ENCODE measurements at places on chromosomes 4 and X. TPM values are rescaled to one million over a fixed set of nuclear protein-coding genes. Genes with fewer than 3 reads are reported as not detected.

Gene APLN
- polyA plus RNA-seq = 1.8 TPM

Gene PRDM5
- polyA plus RNA-seq = 2.3 TPM

Gene PI4K2B
- polyA plus RNA-seq = 16.7 TPM

Gene EOLA1
- 9.3 TPM for polyA plus RNA-seq

GRCh38 chrX:118348186-118348810 is 2.4 kb downstream of the WDR44 start:
- H3K27ac ChIP-seq = peak overlapping the region; percentile 70
- H3K4me3 ChIP-seq = peak overlapping the region; percentile 65
- H3K36me3 ChIP-seq = no peaks in the 10 kb centered on the region

DNA sequence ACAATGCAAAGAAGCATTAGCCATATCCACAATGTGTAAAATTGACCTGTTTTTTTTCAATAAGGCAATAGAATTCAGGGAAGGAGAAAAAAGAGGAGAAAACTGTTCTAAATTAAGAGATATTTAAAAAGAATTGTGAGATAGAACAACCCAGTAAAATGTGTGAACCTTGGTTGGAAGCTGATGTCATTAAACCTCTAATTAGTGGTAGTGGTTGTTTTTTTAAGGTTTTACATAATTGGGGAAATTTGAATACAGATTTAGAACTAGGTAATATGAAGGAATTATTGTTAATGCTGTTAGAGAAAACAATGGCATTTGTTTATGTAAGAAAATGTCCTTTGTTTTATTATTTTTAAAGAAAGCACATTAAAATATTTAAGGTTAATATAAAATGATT is 15.1 kb upstream of the H2AZ1 start:
- no peaks in the 10 kb centered on the region for H3K27me3 ChIP-seq
- DNase-seq = no peak
- H3K4me1 ChIP-seq = peaks cover 18% of the 10 kb centered on the region
- no peaks in the 10 kb centered on the region for H3K36me3 ChIP-seq
- no peak overlapping the region for H3K4me3 ChIP-seq

- peaks cover 7% of the 10 kb centered on the region for H3K4me1 ChIP-seq
- H3K36me3 ChIP-seq = no peaks in the 10 kb centered on the region
- H3K27ac ChIP-seq = no peak overlapping the region
Observed at GRCh38 chr4:3352941-3353594, 60.2 kb downstream of the RGS12 start.

- H3K27me3 ChIP-seq = no peaks in the 10 kb centered on the region
- no peak overlapping the region for H3K4me3 ChIP-seq
- no peak for DNase-seq
- H3K27ac ChIP-seq = no peak overlapping the region
- H3K4me1 ChIP-seq = no peaks in the 10 kb centered on the region
Observed at GRCh38 chr4:119725688-119726330, 97.2 kb upstream of the PDE5A start.

- no peak overlapping the region for H3K4me3 ChIP-seq
- H3K27me3 ChIP-seq = no peaks in the 10 kb centered on the region
- H3K27ac ChIP-seq = no peak overlapping the region
- DNase-seq = no peak
- H3K4me1 ChIP-seq = peaks cover 2% of the 10 kb centered on the region
- H3K36me3 ChIP-seq = no peaks in the 10 kb centered on the region
Observed at GRCh38 chr4:24778464-24779225, 16.7 kb upstream of the SOD3 start.

DNA sequence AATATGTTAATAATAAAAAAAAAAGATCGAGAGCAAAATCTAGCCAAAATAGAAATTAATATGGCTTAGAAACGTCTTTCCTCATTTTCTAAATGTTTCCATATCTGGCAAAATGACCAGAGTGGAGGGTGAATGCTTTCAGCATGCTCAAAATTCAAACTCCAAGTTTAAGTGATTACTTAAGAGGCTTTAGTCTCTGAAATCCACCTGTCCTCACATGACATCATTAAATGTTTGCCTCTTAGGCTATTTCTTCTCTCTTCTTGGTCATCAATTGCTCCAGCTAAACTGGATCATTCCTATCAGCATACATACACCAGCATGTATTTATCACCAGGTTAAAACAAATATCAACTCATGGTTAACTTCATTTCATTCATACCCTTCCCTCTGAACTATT is 54.5 kb upstream of the ATXN3L start:
- no peak overlapping the region for H3K4me3 ChIP-seq
- H3K27me3 ChIP-seq = no peaks in the 10 kb centered on the region
- H3K36me3 ChIP-seq = no peaks in the 10 kb centered on the region
- DNase-seq = no peak
- H3K4me1 ChIP-seq = peaks cover 47% of the 10 kb centered on the region
- H3K27ac ChIP-seq = no peak overlapping the region

- H3K27ac ChIP-seq = no peak overlapping the region
- H3K4me3 ChIP-seq = no peak overlapping the region
- no peaks in the 10 kb centered on the region for H3K27me3 ChIP-seq
- H3K36me3 ChIP-seq = no peaks in the 10 kb centered on the region
- no peaks in the 10 kb centered on the region for H3K4me1 ChIP-seq
Observed at GRCh38 chrX:94256396-94256795, 582.4 kb downstream of the FAM133A start.

GRCh38 chr4:73127839-73128453 is 58.4 kb upstream of the COX18 start:
- no peak overlapping the region for H3K4me3 ChIP-seq
- no peaks in the 10 kb centered on the region for H3K4me1 ChIP-seq
- H3K36me3 ChIP-seq = peaks cover 11% of the 10 kb centered on the region
- DNase-seq = no peak
- no peak overlapping the region for H3K27ac ChIP-seq
- no peaks in the 10 kb centered on the region for H3K27me3 ChIP-seq

GRCh38 chrX:100478714-100479306 is 68.7 kb upstream of the PCDH19 start:
- no peaks in the 10 kb centered on the region for H3K36me3 ChIP-seq
- no peaks in the 10 kb centered on the region for H3K27me3 ChIP-seq
- no peaks in the 10 kb centered on the region for H3K4me1 ChIP-seq
- DNase-seq = no peak

DNA sequence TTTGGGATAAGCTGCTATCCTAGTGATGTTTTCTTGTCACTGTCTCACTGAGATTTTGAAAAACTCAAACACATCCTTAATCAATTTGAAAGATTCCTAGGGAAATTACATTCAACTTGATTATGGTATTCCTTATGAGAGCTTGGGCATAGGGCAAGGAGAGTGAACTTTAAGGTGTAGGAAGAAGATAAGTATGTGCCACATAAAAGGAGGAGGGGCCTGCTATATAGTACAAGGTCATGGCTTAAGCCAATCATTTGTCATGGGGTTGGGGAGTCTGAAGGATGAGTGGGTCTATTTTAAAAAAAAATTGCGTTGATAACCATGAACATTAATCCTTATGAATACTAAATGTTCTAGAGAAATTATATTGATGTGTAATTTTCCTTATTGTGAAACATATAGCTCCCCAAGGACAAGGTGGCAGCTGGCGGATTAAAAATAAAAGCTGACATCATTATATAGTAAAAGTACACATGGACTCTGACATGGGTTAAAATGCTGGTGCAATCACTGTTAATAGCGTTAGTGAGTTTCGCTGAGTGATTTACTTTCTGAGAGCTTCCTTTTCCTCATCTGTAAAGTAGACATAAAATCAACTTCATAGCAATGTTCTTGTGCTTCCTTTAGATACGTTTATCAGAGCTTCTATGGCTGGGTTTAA is 17.4 kb downstream of the GALNT7 start:
- H3K4me3 ChIP-seq = no peak overlapping the region
- no peak overlapping the region for H3K27ac ChIP-seq
- no peaks in the 10 kb centered on the region for H3K36me3 ChIP-seq
- H3K27me3 ChIP-seq = no peaks in the 10 kb centered on the region

- H3K4me3 ChIP-seq = no peak overlapping the region
- no peaks in the 10 kb centered on the region for H3K4me1 ChIP-seq
- DNase-seq = no peak
- H3K27ac ChIP-seq = no peak overlapping the region
Observed at GRCh38 chrX:96379951-96380350, 304.7 kb upstream of the DIAPH2 start.

DNA sequence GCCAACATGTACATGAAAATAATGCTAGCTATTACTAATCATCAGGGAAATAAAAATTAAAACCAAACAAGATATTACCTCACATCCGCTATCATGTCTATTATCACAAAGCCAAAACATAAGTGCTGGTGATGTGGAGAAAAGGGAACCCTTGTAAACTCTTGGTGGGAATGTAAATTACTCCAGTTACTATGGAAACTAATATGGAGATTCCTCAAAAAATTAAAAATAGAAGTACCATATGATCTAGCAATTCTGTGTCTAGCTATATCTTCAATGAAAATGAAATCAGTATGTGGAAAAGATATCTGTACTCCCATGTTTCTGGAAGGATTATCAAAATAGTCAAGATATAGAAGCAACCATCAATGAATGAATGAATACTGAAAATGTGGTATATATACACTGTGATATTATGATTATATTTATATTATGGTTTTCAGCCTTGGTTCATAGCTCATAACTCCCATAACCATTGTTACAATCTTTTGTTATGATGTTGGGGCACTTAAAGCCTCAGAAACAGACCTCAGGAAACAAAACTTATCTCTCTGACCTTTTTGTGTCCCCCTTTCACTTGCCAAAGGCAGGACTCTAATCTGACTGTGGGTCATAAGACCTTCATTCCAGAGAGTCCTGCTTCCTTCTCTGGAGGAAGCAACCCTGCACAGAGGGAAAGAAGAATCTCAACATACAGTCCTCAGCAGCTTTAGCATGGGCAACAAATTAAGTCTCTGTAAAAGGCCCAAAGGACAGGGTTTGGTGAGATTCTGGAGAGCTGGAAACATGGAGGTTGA is 933.2 kb downstream of the ADGRL3 start:
- DNase-seq = no peak
- H3K27me3 ChIP-seq = no peaks in the 10 kb centered on the region
- H3K4me1 ChIP-seq = no peaks in the 10 kb centered on the region
- H3K4me3 ChIP-seq = no peak overlapping the region
- H3K36me3 ChIP-seq = no peaks in the 10 kb centered on the region

GRCh38 chr4:87120010-87120409 is 100.4 kb downstream of the KLHL8 start:
- peak overlapping the region; percentile 58 for H3K4me3 ChIP-seq
- peaks cover 6% of the 10 kb centered on the region for H3K36me3 ChIP-seq
- peaks cover 43% of the 10 kb centered on the region for H3K4me1 ChIP-seq
- no peaks in the 10 kb centered on the region for H3K27me3 ChIP-seq
- DNase-seq = no peak

GRCh38 chrX:79408623-79409322 is 41.6 kb upstream of the ITM2A start:
- no peaks in the 10 kb centered on the region for H3K36me3 ChIP-seq
- H3K4me1 ChIP-seq = no peaks in the 10 kb centered on the region
- no peak overlapping the region for H3K4me3 ChIP-seq
- no peak overlapping the region for H3K27ac ChIP-seq

DNA sequence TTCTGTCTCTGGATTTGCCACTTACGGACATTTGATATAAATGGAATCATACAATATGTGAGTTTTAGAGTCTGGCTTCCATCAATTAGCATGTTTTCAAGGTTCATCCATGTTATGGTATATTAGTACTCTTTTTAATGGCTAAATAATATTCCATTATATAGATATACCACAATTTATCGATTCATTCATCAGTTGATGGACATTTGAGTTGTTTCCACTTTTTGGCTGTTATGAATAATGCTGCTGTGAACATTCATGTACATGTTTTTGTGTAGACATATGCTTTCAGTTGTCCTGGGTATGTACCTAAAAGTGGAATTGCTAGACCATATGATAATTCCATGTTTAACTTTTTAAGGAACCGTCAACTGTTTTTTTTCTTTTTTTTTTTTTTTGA is 61.2 kb upstream of the MND1 start:
- no peak for DNase-seq
- no peaks in the 10 kb centered on the region for H3K27me3 ChIP-seq
- H3K36me3 ChIP-seq = no peaks in the 10 kb centered on the region
- H3K4me3 ChIP-seq = no peak overlapping the region
- no peak overlapping the region for H3K27ac ChIP-seq

GRCh38 chr4:104491481-104492182 is 3.1 kb downstream of the CXXC4 start:
- no peak for DNase-seq
- peaks cover 42% of the 10 kb centered on the region for H3K27me3 ChIP-seq
- H3K4me1 ChIP-seq = no peaks in the 10 kb centered on the region
- H3K4me3 ChIP-seq = peak overlapping the region; percentile 23
- no peak overlapping the region for H3K27ac ChIP-seq
- no peaks in the 10 kb centered on the region for H3K36me3 ChIP-seq

GRCh38 chr4:42715807-42716482 is 59.0 kb upstream of the ATP8A1 start:
- no peaks in the 10 kb centered on the region for H3K27me3 ChIP-seq
- no peak overlapping the region for H3K4me3 ChIP-seq
- H3K4me1 ChIP-seq = no peaks in the 10 kb centered on the region
- no peaks in the 10 kb centered on the region for H3K36me3 ChIP-seq
- no peak for DNase-seq
- H3K27ac ChIP-seq = no peak overlapping the region

- no peaks in the 10 kb centered on the region for H3K4me1 ChIP-seq
- DNase-seq = no peak
- H3K4me3 ChIP-seq = no peak overlapping the region
- H3K36me3 ChIP-seq = no peaks in the 10 kb centered on the region
- no peak overlapping the region for H3K27ac ChIP-seq
Observed at GRCh38 chr4:19254486-19254885, 997.2 kb upstream of the SLIT2 start.

DNA sequence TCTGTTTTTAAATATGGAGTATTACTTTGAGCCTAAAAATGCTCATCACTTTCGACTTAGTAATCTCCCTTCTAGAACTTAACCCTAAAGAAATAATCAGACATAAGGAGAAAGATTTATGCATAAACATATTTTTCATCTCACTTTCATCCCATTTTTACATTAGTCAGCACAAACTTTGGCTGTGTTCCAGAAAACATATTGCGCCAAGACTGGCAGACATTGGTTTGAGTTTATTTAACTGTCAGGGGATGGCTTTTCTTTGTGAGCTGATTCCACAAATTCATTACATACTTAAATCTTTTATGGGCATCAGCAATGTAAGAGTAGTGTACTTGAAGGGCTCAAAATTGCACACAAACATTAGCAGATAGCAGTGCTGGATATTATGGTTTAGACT is 23.7 kb downstream of the MAOA start:
- peaks cover 10% of the 10 kb centered on the region for H3K4me1 ChIP-seq
- H3K27ac ChIP-seq = no peak overlapping the region
- no peak for DNase-seq
- H3K27me3 ChIP-seq = no peaks in the 10 kb centered on the region
- no peak overlapping the region for H3K4me3 ChIP-seq

- H3K4me3 ChIP-seq = no peak overlapping the region
- H3K27ac ChIP-seq = no peak overlapping the region
- DNase-seq = no peak
- no peaks in the 10 kb centered on the region for H3K36me3 ChIP-seq
Observed at GRCh38 chrX:140804292-140804691, 94.7 kb downstream of the LINC00632 start.
